ENCODE measurements at places on chromosomes 4 and X.
A peak's percentile ranks its signal among the peaks of the same experiment; 100 is the strongest.

DNA sequence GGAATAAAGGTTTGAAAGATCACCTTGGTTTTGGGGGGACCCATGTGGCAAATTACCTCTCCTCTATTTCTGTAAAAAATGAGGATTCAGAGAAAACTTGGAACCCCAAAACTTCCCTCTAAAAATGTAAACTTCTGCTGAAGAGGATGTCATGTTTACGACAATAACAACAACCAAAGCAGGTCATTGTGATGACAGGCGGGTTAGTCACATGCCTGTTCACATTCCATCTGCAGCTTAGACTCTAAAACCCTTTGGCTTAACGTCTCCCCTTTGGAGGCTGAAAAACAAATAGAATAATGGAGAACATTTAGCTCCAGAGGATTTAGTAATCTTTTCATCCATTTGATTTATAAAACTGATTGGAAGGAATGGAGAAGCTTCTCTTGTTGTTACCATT lies 75.0 kb upstream of the FAM9C start:
- DNase-seq: peak; percentile 58

- no peak for DNase-seq
These were observed 592.2 kb downstream of the SMARCA1 start for GRCh38 chrX:128931071-128931470.

DNA sequence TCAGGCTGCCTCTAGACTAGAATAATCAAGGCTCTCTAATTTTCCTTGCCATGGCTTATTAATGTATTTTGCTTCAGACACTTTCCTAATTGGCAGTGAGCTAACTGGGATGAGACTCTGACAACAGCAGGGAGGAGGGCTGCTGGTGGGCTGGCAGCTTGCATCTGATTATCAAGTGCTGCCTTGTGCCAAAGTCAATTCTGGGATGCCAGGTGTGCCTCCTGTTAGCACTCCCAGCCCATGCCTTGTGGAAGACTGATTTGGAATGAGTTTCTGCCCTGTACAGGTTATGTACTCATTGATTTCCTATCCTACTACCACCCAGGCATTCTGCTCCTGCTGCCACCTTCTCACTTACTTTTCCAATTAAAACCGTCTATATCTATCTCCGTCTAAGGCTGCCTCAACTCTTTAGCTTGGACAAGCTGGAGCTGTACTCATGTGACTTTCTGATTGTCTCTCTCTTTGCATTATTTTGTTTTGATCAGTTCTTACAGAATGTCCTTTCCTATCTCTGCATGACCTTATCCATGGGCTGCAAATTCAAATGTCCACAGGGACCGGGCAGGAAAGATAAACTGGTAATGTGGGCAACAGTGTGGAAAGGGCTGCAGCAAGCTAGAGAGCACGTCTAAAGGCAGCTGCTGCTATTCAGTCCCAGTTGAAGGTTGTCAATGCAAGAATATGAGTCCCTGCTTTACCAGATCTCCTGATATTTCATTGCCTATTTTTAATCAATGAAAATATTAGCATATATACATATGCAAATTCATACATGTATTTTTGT lies 112.6 kb downstream of the GABRA2 start:
- no peak for DNase-seq

GRCh38 chr4:82501154-82501442 lies 60.7 kb downstream of the TMEM150C start:
- no peak for DNase-seq

DNA sequence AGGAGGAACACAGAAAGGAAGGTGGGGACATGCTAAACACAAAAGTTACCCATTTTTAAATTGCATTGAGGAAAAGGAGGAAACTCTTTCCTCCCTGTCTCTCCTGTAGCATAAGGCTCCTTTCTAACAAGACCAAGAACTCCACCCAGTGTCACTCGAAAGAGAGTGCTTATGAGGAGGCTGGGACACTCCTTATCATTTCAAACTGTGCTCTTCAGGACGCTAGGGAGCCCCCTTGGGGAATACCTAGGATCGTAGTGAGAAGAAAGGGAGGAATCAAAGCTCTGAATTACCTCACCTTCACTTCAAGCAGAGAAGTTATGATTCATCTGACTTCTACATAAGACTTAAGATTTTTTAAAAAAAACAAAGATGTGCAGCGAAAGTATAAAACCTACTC lies 65.5 kb downstream of the F9 start:
- DNase-seq: no peak

- peak; percentile 93 for DNase-seq
These were observed 34.4 kb downstream of the SLAIN2 start for GRCh38 chr4:48375651-48376304.

DNA sequence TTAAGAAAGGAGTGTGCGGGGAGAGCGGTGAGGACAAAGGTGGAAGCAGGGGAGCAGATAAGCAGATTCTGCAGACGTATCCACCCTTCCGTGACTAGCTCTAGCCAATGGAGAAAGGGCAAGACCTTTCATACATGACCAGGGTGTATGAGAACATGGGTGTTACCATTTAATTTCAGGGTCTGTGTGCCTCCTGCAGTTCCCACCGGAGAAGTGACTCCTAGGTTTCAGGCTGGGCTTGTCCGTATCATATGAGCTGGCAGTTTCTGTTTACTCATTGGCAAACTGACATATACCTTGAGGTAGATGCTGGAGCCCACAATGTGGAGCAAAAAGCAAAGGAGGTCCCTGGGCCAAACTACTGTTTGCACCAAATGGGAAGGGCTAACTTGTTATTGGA lies 6.8 kb downstream of the RBM47 start:
- peak; percentile 94 for DNase-seq

DNA sequence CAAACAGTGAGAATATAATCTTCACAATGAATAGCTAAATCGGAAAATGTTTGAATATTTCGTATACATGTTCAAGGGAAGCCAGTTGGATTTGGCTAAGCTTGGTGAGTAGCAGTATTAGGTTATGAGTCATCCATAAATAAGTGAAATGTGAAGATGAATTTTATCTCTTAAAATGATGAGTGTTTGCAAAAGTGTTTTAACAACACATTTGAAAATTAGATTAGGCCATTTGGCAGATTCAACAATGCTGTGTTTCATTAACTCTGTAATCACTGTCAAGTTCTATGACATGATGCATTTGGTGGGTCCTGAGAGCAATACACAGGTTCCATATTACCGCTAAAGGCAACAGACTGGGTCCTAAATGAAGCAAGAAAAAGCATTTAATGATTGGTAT lies 301.9 kb upstream of the PRPS2 start:
- DNase-seq: no peak
